ENCODE measurements at places on chromosomes 4 and X.

- no peak for DNase-seq
Observed at GRCh38 chr4:52172166-52172565, 121.1 kb downstream of the SPATA18 start.

DNA sequence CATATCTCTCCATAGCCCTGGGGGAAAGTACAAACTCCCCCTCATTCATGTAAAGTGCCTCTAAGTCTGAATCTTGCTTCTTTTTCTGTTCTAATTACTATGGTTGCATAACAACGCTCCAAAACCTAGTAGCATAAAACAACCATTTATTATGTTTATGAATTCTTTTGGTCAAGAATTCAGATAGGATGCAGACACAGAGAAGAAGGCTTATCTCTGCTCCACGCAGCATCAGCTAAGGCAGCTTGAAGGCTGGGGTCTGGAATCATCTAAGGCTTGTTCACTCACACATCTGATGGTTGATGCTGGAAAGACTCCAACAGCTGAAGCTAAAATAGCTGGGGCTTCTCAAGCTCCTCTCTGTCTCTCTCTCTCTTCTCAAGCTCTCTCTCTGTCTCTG lies 564.5 kb downstream of the ZNF674 start:
- no peak for DNase-seq

DNA sequence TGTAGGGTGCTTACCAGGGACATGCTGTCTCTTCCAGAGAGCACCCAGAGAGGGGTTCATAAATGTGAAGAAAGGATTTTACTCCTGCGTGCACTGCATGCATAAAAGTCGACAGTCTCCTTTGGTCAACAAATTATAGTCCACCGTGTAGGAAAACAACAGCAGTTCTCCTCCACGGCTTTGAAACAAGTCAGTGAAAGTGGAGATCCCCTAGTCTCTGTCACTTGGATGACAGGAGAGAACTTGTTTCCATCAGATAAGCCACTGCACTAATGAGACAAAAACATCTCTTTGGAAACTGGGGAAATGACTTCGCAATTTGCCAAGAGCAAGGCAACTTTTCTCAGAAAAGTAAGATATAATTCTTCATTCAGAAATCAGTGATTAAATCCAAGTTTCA lies 9.7 kb downstream of the UNC5C start:
- DNase-seq, result no peak

GRCh38 chr4:81492606-81493230 lies 21.0 kb upstream of the RASGEF1B start:
- no peak for DNase-seq

- DNase-seq, result no peak
Observed at GRCh38 chr4:12041828-12042227, 613.1 kb upstream of the HS3ST1 start.

GRCh38 chr4:7029921-7030320 lies 13.3 kb upstream of the TADA2B start:
- no peak for DNase-seq

DNA sequence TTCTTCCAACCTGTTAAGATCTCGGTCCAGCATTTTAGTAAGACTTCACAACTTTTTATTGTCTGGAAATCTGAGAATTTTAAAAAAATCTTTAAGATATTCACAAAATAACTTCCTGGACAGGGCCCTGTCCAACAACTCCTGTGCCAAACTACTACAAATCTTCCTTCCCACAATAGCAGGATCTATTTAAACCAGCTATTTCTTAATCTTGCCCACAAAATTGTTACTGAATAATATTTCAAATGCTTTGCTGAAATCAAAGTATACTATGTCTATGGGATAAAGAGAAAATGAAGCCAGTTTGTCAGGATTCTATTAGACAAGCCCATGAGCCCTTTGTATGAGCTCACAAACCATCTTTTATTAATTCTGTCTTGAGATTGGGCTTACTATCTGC lies 104.1 kb upstream of the DDIT4L start:
- no peak for DNase-seq

DNA sequence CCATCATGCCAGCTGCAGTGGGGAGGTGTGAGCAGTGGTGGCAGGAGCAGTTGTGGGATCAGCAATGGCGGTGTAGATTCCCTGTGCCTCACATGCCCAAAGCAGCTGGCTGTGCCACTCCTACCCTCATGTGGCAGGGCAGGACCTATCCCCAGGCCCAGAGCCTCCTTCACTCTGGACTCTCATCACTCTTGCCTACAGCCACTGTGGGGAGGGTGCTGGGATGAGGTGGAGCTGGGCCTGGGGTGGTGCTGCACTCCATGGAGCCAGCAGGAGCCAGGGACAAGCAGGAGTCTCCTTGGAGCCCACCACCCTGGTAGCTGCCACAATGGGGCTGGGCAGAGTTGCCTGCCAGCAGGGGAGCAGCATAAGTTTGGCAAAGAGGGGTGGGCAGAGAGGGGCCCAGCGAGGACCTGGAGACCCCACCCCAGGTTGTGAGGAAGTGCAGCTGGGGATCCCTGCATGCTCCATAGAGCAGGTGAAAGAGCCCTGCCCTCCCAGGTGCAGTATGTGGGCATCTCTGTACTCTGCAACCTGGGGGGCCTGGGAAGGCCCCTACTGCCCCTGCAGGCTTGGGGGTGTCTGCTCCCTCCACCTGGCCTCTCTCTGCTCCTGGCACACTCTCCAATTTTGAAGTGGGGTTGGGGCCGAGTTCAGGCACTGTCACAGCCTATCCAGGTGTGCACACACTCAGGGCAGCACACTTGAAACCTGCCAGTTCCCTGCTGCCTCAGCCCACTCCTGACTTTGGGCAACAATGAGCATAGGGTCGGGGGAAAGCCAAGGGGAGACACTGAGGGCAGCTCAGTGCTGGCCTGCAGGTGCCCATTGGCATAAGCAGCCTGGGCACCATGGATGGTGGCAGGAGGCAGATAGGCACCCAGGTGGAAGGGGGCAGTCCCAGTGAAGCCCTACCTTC lies 74.0 kb upstream of the INTU start:
- DNase-seq, result no peak

GRCh38 chr4:59966758-59967157 lies 1233.4 kb upstream of the ADGRL3 start:
- no peak for DNase-seq

GRCh38 chr4:100061835-100062234 lies 111.8 kb upstream of the H2AZ1 start:
- no peak for DNase-seq

DNA sequence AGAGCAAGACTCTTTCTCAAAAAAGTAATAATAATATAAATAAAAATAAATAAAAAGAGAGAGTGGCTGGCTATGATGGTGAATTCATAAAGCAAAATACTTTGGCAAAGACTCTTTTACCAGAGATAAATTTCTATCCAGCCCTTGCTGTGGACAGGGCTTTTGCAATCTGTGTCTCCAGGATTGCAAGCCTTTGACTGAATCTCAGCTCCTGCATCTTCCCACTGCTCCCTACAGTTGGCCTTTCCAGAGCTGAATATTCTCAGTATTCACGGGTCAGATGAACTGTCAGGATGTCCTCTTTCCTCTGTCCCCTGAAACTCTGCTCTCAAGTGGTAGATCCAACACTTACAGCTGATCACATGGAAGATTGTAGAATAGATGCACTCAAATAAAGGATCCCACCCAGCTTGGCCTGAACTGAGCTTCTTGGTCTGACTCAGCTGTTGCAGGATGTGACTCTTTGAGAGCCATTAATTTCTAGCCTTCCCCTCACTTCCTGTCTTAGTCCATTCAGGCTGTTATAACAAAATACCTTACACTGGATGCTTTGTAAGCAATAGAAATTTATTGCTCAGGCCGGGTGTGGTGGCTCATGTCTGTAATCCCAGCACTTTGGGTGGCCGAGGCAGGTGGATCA lies 123.4 kb upstream of the GUCY1A1 start:
- no peak for DNase-seq

GRCh38 chr4:127103681-127104115 lies 529.1 kb upstream of the INTU start:
- no peak for DNase-seq

DNA sequence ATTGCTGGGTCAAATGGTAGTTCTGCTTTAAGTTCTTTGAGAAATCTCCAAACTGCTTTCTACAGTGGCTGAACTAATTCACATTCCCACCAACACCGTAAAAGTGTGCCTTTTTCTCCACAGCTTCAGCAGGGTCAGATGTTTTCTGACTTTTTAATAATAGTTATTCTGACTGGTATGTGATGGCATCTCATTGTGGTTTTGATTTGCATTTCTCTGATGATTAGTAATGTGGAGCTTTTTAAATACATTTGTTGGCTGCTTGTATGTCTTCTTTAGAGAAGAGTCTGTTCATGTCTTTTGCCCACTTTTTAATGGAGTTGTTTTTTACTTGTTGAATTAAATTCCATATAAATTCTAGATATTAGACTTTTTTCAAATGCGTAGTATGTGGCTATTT lies 257.5 kb upstream of the ANKRD50 start:
- no peak for DNase-seq

DNA sequence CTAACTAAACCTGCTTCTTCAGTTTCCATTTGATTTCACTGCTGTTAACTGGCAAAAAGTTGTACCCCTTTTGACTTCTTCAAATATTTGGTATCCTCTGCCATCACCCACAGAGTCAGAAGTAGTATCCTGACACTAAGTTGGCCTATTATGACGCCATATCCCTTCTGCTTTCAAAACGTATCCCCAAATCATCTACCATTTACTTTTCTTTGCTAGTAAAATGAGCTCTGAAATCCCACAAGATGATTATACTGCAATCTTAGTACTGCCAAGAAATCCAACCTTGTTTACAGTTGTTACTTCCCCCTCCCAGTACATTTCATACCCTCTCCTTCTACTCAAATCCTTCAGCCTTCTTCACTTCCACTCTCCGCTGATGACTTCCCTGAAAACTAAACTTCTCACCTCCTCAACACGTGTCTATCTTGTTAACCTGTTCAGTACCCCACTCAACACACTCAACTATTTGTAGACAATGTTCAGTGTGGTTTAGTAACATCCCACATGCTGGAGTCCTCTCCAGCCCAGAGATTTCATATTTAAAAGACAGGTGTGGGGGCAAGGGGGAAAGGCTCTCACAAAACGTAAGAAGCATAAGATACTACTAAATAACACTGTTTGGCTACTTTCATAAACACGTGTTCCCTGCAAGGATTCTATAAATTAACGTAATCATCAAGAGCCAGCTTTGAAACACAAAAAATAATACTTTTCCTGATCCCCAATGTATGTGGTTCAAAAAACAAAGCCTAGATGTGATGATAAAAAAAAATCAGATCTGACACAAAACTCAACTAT lies 1.3 kb downstream of the NAF1 start:
- DNase-seq, result no peak

DNA sequence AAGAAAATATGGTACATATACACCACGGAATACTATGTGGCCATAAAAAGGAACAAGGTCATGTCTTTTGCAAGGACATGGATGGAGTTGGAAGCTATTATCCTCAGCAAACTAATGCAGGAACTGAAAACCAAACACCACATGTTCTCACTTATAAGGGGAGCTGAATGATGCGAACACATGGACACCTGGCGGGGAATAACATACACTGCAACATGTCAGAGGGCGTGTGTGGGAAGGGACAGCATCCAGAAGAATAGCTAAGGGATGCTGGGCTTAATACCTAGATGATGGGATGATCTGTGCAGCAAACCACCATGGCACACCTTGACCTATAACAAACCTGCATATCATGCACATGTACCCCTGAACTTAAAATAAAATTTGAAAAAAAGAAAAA lies 19.5 kb upstream of the CNKSR2 start:
- DNase-seq, result no peak

DNA sequence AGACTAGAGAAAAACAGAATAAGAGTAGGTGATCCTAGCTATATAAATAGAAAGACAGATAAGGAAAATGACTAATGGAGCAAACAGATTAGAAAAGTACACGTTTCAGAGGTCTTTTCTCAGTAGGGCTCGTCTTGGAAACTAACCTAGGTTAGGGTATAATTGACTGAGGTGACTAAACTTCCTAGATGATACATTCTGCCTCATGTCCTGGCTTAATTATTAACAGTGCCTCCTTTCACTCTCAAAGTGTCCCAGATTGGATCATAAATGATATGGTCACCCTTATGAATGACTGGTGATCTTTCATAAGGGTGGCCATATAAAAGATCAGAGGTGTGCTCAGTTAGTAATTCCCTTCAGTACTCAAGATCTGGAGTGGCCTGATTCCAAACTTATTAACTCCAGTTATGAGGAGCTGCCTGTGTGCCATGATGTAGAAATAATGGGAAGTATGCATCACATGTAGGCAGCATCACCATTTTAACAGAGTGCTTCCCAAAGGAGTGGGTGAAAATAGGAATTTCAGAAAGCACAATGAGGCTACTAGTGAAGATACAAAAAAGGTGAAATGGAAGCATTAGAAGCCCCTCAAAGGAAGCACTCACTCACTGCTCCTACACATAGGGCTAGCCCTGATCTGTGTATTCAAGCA lies 14.7 kb upstream of the GRIA3 start:
- no peak for DNase-seq

GRCh38 chr4:159047478-159048165 lies 55.3 kb upstream of the RAPGEF2 start:
- peak; percentile 4 for DNase-seq

DNA sequence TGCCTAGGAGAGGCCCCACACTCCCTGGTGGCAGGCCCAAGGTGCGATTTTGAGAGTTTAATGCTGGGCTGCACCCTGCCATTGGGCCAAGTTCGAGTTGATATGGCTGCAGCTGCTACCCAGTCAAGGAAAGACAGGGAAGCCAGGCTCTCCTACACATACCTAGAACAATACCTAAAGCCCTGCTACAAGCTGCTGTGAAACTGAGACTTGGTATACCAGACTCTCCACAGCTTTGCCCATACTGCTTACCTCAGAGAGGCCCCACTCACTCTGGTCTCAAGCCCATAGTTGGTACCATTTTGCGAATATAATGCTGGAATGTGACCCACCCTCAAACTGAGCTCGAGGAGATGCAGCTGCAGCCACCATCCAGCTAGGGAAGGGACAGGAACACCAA lies 147.7 kb upstream of the MAGEB2 start:
- no peak for DNase-seq

- DNase-seq, result no peak
Observed at GRCh38 chr4:25320336-25320735, 7.8 kb downstream of the ZCCHC4 start.

GRCh38 chr4:152747444-152747843 lies 32.1 kb downstream of the TIGD4 start:
- DNase-seq, result no peak

DNA sequence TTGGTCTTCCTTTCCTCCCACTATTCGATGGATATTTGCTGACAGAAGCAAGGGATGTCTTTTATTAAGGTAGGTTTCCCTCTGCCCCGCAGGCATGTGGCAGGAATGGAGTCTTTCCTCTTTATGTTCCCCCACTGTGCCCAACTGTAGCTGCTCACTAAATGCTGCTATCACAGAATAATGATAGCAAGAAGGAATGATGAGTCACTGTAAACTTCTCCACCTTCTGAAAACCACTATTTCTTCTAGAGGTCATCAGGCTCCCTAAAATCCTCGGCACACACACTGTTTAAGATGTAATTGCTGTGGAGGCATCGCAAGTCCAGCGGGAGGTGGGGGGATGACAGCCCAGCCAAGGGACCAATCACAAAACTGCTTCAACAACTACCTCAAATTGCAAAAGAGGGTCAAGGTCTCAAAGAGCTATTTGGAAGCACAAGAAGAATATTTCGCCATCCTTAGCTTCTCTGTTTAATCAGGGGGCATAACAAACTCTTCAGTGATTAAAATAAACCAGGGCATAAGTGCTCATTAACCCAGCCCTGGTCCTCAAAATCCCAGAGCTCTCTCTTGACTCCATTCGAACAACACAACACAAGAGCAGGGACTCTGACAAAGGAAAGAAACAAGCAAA lies 13.9 kb downstream of the QDPR start:
- DNase-seq, result no peak

- no peak for DNase-seq
Observed at GRCh38 chr4:48439988-48440387, 43.2 kb upstream of the SLC10A4 start.

- no peak for DNase-seq
Observed at GRCh38 chrX:28880136-28880535, 292.9 kb downstream of the IL1RAPL1 start.
